Stimulated activated naive CD4-positive, alpha-beta T cell (primary cell): ENCODE measurements at places on chromosomes 1 and 21.

GRCh38 chr1:243595527-243596210 lies 254.4 kb downstream of the AKT3 start:
- no peak for DNase-seq

DNA sequence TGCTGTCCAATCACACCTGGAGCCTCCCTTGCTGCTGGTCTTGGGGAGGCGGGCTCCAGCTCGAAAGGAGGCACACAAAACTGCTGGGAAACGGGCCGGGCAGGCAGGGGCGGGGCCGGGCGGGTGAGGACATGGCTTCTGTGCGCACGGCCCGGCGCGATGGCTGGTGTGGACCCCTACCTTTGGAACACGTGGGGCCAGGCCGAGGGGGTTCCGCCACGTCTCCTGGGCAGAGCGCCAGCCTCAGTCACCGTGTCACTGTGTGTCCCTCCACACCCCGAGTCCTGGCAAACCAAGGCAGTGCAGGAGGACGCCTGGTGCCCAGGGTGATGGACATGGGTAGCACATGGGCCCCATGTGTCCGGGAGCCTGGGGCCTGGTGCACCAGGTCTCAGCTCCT lies 42.0 kb upstream of the ADARB1 start:
- no peak for DNase-seq

GRCh38 chr1:70583522-70583921 lies 172.5 kb downstream of the CTH start:
- DNase-seq = no peak

DNA sequence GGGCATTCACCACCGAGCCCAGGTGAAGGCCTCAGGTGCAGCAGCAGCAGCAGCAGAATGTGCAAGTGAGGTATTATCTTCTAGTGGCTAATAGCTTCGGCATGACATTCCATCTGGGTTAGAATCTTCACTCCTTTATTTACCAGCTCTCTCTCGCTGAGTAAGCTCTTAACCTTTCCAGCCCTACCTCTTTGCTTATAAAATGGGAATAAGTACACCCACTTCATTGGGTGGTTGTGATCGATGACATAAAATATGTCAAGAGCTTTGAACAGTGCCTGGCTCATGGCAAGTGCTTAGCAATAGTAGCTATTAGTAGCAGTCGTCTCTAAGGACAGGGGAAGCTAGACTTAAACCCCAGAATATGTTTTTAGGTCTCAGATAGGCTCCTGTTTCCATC lies 149.5 kb downstream of the NOS1AP start:
- no peak for DNase-seq

- DNase-seq = no peak
Measured at GRCh38 chr1:198462365-198463019, 78.0 kb downstream of the ATP6V1G3 start.

DNA sequence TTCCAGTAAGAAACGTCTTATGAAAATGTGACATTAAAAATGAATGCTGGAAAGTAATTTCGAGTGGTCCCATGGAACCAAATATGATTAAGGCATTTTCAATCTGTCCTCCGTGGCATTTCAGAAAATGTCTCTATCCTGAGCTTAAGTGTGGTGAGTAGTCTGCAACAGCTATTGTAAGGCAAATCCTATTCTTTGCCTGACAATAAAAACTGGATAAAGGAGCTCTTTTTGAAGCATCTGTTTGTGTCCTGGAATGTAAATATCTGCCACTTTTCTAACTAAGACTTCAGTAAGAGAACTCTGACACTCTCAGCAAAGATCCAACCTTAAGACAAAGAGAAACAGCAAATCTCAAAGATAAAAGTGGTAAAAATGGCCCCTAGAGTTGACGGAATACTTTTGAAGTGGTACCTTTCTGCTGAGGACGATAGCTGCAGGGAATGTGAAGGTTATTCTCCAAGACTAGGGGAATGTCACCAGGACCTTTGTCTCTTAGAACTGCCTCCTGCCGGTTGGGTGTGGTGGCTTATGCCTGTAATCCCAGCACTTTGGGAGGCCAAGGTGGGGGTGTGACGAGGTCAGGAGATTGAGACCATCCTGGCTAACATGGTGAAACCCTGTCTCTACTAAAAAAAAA lies 486.7 kb upstream of the ZP4 start:
- no peak for DNase-seq

- DNase-seq = no peak
Measured at GRCh38 chr1:38512789-38513188, 346.8 kb downstream of the RRAGC start.

GRCh38 chr1:162385280-162385623 lies 3.7 kb downstream of the C1orf226 start:
- DNase-seq = no peak

- DNase-seq = no peak
Measured at GRCh38 chr1:188941986-188942385, 1535.7 kb downstream of the BRINP3 start.

- DNase-seq = peak; percentile 96
Measured at GRCh38 chr1:156816561-156817328, at the start of gene SH2D2A. Gene SH2D2A (minus strand): TSS chr1:156816848. CDS start chr1:156816708, 140 bp downstream.

DNA sequence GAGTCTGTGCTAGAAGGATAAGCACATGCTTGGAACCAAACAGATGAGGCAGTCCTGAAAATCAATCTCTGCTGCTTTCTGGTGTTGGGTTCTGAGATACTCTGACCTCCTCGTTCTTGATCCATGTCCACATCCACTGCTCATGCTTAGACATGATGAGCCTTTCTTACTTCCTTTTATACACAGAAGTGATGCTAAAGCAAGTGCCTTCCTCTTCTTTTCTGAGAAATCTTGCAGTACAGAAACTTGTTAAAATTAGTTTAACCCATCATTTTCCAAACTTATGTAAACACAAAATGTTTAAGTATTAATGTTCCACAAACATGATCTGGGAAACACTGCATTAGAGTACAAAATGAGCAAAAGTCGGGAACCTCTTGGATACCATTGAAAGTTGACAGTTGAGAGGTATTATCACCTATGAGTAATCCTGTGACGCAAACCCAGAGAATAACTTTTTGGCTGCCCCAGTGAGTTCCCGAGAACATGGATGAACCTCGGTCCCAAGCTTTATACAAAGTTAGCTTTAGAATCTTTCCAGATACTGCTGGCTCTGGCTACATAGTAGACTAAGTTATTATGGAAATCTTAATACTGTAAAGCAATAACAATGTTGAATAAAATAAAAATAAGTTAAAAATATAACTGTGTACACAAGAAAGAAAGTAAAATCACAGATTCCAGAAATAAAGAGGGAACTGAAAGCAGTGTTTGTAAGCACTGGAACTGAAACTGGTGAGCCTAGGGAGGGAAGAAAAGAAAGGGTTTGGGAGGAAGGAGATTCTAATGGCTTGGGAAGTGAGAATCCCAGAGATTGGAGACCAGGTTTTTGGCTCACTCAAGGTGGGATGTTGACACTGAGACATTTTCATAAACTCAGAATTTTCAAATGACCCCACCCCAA lies 429.3 kb upstream of the RUNX1 start:
- no peak for DNase-seq

DNA sequence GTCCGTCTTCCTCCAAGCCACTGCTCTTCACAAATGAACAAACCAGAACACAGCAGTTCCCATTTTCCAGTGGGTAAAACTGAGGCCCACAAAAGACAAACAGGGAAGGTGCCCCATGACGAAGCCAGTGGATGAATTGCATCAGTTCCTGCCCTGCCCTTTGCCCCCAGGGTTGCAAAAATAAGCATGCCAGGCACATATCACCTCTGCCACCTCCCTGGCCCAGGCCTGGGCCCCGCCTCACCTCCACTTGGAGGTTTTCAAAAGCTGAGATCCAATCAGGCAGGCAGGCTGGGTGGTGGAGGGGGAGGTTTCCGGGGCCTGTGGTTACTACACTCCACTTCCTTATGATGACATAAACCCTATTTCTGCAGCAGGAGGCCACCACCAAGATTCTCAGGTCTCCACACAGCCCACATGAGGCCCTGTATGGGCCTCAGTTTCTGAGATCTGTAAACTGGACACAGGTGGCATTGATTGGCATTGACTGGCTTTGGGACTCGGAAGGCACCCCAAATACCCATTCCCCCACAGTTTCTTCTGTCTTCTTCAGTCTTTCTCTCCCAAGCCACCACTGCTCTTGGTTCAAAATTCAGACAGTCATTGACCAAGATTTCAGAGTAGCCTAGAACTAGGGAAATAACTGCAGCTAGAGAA lies 4.1 kb downstream of the KIF21B start:
- peak; percentile 89 for DNase-seq

DNA sequence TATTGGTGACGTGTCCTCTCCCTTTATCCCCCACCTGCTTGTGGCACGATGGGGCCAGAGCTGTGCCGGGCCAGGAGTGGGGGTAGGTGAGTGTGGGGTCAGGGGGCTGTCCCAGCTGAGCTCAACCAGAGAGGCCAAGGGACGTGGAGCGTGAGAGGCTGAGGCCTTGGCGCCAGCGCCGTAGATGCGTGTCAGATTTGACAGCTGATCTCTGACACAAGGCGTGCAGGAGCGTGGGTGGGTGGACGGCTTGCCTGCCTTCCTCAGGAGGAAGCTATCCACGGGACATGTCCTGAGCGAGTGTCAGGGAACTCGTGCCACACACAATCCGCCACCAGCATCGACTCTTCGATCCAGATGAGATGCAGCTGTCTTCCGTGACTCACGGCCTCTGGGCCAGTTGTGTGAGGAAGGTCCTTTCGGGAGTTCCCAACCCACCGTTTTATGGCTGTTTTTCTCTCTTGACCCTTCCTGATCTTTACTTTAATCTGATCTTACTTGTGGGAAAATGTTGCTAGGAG lies 56.7 kb downstream of the SPSB1 start:
- DNase-seq = no peak

- no peak for DNase-seq
Measured at GRCh38 chr1:75342786-75343185, 208.6 kb downstream of the LHX8 start.

DNA sequence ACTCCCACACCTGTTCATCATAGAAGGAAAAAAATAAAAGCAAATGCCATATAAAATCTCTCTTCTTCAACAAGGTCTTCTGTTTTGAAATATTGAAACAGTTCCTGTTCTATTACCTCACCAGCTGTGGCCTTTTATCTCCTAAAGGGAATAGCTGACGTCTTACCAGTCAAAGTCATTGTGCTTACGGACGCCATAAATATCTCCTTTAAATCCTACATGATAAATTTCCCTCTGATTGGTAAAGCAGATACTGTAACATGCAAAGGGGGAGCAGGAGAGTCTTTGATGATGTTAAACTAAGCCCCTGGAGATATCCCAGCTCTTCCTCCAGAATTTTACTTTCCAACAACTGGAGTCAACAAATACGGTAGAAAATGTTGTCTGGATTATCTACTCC lies 168.4 kb downstream of the ZC3H11B start:
- no peak for DNase-seq

GRCh38 chr1:203799971-203800370 lies 4.5 kb downstream of the ZBED6 start:
- DNase-seq = no peak

DNA sequence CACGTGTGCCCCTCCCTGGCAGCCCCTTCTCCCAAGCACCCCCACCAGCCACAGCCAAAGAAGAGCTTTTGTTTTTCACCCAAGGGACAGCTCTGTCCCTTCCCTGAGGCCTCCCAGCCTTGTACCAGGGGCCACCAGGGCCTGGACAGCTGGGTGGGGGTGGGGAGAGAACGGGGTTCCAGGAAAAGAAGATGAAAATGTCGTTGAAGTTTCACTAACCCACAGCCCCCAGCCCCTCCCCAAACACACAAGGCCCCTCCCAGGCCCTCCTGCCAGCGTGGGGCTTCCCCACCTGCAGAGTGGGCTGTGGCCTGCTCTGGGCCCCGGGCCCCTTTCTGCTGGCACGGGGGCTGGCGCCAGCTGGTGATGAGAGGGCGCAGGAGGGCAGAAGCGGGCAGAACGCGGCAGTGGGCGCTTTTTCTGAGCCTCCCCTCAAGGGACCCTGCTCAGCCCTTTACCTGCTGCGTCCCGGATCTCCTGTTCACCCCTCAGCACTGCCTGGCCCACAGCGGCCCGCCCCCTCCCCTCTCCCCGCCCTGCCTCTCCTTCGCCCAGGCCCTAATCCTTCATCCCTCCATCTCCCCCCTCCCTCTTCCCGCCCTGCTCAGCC lies 5.5 kb upstream of the ANKRD65 start:
- DNase-seq = no peak

GRCh38 chr1:17274186-17275170 lies 25.6 kb downstream of the PADI3 start:
- no peak for DNase-seq

GRCh38 chr1:151710187-151710840 lies 6.3 kb downstream of the CELF3 start:
- DNase-seq = no peak

DNA sequence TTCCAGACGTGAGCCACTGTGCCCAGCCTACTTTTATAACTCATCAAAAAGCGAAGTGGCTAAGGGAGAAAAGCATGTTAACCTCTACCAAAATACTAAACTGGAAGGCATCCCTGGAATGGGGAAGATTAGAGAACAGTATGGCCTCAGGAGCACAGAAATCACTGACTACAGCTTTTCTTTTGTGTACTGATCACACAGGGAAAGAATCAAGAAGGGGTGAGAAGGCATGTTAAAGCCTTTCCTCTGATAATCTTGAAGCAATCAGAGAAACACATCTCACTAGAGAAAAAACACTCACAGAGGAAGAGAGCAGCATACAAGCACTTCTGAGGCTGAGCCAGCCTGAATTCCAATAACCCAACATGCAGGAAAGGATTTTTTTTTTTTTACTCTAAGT lies 10.7 kb downstream of the PCAT6 start:
- DNase-seq = no peak

GRCh38 chr1:222709700-222710153 lies 2.6 kb downstream of the AIDA start:
- no peak for DNase-seq

DNA sequence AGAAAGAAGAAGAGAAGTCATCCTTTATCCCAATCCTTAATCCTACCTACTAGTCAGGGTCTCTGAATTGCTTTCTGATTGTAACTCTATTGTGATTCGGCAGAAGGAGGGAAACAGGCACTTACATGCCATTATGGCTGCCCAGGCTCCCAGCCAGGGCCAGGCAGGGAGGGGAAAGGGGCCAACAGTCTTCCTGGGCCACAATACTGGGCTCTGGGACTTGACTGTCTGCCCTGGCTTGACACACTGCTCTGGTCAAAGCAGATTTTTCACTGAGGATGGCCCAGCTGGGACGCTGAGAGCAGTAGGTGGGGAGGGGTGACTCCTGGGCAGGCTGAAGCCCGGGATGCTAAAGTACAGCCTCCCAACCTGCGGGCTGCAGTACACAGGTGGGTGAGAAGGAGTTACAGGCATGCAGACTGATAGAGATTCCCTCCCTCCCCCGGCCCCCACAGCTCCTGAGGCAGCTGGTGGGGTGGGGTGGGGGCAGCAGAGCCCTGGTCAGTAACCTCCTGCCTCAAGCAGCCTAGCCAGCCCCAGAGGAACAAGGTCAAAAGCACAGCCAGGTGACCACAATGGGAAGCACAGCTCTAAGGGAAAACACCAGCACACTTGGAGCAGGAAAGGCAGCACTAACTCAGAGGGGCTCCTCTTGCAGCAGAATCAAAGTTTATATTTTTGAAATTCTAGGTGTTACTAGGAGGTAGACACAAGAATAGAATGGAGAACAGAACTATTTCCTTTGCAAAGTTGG lies 25.3 kb downstream of the KCND3 start:
- DNase-seq = no peak

- DNase-seq = no peak
Measured at GRCh38 chr1:22753481-22753971, 42.9 kb downstream of the EPHB2 start.
